ENCODE measurements at places on chromosomes 1 and 21. TPM values are rescaled to one million over a fixed set of nuclear protein-coding genes. Genes with fewer than 3 reads are reported as not detected.

- no peak for DNase-seq
Measured at GRCh38 chr1:12047120-12047876, 15.8 kb upstream of the TNFRSF8 start.

DNA sequence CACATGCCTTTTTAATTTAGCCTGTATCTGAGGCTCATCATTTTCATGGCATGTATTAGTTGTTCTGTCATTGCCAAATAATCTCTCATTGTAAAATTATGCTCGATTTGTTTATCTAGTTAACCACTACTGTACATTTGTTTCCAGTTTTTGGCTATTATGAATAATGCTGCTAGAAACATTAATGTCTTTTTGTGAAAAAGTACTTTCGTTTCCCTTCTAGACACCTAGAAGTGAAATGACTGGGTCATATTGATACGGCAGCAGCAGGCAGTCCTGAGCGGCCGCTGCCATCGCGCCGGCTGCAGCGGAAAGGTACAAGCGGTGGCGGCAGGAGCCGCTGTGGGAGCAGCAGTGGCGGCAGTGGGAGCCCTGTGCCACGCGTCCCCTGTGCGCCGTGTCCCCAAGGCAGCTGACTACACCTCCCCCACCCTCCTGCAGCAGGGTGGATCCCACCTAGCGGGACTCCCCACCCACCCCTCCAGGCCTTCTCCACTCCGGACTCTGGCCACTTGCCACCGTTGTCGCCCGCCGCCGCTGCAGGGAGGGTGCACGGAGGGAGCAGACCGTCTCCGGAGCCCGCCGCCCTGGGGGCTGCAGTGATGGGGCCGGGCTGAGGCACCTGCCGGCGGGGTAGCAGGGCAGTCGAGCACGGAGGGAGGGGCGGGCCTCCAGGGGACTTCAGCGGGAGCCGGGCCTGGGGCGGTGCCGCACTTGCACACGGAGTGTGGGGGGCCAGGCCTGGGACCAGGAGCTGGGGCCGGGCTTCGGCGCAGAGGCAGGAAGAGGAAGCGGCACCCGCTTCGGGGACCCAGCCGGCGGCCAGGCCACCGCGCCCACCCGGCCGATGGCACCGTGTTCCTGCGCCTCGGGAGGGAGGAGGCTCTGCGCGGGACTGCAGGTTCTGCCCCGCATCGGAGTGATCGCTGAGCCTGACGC is 66.8 kb upstream of the RGS7 start:
- peak; percentile 54 for DNase-seq

DNA sequence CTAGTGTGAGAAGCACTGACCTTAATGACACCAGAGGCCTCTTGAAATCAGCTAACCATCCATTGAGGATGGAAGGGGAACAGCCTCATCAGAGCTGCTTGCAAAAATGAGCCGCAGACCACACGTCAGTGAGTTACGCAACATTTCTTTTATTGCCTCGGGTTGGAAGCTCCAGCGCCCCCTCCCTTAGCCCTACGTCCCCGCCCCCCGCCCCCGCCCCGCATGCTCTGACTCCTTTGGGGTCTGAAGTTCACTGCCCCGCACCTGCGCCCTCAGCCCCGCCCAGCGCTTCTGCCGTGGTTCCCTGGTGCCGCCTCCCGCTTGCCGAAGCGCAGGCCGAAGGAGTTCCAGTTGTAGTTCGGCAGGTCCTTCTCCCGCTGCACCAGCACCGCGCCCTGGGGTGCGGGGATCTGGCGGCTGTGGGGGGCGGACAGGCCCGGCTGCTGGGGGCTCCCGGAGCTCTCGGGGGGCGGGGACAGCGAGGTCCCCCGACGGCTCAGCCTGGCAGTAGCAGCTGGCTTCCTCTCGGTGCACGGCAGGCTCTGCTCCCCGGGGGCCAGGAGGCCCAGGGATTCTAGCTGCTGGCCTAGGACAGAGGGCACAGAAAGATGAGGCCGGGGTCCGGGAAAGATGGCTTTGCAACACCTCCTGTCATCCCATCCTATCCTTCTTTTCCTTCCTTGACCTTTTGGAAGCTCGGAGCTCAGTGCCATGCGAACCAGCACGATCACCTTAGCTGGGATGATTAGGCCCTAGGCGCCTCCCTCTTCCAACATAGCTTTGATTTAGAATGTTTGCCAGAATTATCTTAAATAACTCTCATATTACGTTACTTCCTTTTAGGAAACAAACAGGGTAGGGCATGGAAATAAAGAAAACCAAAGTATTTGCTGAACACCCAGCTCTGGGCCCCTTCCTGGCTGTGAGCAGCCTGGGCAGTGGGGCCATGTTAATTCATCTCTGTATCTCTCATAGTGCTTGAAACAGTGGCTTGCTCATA is 5.8 kb downstream of the KISS1 start:
- DNase-seq: no peak

GRCh38 chr21:31363720-31364119 is 19.7 kb upstream of the TIAM1 start:
- no peak for DNase-seq

DNA sequence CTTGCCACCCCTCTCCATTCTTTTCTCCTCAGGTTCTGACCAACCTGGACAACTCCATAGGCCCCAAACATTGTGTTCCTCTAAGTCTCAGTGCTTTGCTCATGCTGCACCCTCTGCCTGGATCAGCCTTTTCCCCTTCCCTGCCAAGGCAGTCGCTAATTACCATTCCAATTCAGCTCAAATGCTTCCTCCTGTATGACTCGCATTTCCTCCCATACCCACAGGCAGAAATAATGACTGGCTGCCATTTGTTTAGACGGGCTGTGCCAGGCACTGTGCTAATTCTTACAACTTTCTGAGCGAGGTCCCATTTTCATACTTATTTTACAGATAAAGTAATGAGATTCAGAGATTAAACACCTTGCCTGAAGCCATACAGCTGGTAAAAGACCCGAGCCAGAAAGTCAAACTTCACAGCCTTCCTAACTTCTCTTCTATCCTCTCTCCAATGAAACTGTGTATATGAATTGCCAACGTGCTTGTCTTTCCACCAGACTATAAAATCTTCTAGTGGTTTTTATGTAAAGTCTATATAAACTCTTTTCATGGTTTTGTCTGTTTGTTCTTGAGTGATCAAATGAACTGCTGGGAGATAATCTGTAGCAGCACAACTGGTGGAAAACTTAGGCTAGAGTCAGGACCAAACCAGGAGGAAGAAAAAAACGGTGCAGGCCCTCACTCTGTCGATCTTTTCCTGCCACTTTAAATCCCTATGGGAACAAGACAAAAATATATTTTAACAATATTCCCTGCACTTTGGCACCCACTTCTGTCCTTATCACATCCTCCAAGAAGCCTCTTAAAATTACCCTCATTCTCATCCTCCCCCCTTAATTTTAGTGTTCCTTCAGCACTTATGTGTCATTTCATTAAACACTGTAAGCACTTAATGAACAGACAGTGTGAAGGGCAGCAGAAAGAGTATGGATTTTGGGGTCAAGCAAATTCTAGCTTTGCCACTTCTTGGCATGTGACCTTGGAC is 33.7 kb downstream of the RAB3B start:
- DNase-seq: no peak

DNA sequence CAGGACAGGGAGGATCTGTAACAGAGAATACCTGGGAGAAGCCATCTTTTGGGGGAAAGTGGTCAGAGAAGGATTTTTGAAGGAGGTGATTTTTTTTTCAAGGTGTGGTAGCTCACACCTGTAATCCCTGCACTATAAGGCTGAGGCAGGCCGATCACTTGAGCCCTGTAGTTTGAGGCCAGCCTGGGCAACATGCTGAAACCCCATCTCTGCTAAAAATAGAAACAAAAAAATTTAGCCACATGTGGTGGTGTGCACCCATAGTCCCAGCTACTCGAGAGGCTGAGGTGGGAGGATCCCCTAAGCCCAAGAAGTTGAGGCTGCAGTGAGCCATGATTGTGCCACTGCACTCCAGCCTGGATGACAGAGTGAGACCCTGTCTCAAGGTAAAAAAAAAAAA is 67.4 kb upstream of the ARTN start:
- DNase-seq: no peak

DNA sequence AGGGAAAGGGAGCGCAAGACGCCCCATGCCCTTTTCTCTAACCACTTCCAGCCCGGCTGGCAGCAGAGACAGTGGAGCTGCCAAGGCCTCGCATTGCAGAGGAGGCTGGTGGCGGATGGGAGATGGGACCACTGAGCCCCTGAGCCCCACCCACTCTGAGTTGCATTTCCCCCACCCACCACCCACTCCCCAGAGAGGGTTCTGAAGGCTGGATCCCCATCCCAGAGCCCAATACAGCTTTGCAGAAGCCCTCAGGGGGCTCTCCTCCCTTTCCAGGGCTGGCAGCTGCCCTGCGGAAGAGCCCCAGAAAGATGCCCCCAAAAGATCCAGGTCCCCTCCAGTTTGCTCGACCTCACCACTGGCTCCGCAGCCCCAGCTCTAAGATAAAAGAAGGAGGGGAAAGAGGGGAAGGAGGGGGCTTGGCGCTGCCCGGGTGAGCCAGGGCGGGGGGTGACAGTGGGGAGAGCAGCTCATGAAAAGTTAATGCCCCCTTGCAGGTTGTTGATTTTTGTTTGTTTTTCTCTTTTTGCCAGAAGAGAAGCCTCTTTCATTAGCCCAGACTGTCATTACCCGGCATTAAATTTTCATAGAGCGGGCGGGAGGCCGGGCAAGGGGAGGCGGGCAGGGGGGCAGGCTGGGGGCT is 38.4 kb upstream of the CASZ1 start:
- DNase-seq: no peak

- DNase-seq: no peak
Measured at GRCh38 chr1:24301785-24302175, 17.4 kb upstream of the GRHL3 start.

- no peak for DNase-seq
Measured at GRCh38 chr1:40870135-40870728, 8.1 kb upstream of the CITED4 start.

- no peak for DNase-seq
Measured at GRCh38 chr1:203625628-203626019, 1.0 kb upstream of the ATP2B4 start.

DNA sequence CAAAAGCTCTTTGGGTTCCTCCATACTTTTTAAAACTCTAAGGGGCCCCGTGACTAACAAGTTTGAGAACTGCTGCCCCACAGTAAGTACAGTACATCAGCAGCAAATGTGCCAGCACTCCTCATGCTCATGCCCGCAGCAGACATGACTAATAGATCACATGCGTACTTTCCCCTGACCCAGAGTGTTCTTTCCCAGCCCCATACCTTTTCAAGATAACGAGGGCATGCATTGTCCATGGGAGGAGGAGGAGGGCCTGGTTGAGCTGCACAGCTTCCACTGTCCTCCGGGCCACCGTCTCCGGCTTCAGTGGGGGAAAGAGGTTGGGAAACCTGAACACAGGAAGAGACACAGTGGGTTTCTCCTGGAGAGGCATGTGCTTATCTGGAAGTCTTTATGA is 45.5 kb downstream of the DHRS3 start:
- no peak for DNase-seq

DNA sequence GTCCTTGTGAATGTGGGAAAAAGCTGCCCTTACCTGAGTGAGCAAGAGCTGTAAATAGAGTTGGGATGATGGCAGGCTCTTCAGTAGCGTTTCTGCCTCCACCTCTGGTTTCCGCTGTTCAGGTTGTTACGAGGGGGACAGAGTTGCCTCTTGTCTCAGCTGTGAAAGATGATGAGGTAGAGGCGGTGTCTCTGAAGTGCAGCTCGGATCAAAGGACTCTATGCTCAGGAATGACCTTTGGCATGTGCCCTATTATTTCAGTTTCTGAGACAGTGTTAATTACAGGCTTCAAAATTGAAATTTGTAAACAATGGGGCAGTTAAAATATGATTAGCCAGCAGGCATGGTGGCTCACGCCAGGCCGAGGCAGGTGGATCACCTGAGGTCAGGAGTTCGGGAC is 70.3 kb downstream of the VPS26C start:
- no peak for DNase-seq

GRCh38 chr21:39422527-39423241 is 22.9 kb downstream of the LCA5L start:
- no peak for DNase-seq

DNA sequence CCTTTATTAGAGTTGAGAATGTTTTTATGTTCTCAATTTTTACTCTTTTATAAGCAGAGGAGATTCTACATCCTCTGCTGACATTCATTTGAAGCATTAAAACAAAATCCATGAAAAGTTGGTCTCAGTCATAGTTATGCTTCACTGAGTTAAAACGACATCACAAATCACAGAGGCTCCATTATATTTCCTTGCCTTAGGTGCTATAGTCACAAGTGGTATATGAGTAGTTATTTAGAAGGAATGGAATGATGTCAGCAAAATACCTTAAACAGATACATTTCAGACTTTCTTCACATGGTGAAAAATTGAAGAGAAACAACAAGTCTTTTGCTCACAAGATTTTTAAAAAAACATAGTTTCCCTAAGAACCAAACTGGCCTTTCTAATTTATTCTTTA is 11.7 kb upstream of the METTL13 start:
- no peak for DNase-seq

DNA sequence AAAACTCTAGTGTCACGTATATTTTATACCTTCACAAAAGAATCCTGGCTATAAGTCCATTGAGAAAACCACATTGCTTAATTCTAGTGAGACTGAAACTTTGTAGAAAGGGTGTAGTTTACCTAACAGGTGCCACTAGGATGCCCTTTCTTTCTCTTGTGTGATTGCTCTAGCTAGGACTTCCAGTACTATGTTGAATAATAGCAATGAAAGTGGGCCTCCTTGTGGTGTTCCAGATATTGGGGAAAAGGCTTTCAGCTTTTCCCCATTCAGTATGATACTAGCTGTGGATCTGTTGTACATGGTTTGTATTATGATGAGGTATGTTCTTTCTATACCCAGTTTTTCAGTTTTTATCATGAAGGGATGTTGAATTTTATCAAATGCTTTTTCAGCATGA is 39.7 kb upstream of the CHODL start:
- no peak for DNase-seq

DNA sequence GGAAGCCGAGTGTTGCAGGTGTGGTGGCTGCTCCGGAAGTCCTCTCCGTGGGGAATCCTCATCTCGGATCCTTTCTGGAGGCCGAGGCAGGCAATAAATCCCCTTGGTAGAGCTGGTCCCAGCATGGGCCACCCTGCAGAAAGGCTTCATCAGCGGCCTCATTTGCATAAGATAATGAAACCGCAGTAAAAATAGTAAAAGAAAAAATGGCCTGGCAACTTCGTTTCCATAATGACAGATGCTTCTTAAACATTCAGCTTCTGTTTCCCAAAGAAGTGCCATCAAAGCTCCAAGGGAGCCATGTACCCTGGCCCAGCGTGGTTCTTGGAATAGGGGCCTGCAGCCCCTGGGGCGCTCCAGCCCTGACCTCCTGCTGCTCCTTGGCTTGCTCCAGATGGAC is 244.1 kb downstream of the GRIK3 start:
- DNase-seq: no peak

DNA sequence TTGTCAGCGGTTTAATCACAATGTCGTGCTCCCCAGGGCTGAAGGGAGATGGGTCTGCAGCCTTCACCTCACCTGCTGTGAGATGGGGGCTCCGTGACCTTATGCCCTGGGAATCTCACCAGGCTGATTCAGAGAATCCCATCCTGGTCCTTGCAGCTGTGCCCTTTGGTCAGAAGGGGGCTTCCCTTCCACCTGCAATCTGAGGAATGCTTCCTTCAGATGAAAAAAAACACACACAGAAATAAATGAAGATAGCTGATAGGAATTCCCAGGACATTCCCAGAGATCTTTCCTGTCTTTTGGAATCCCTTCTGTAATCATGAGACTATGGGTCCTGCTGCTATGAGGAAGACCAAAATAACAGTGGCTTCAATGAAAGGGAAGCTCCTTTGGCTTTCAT is 127.0 kb upstream of the VAMP3 start:
- DNase-seq: peak; percentile 25

The ILF2 gene
- 60.4 TPM for total RNA-seq

The C8B gene
- not detected for total RNA-seq

The LCK gene
- 0.57 TPM for total RNA-seq

The ITLN2 gene
- not detected for total RNA-seq

The CDC42BPA gene
- total RNA-seq: 37.2 TPM

The TCEA3 gene
- total RNA-seq: 73.6 TPM

The RUNX3 gene
- total RNA-seq: 1.8 TPM

The SUSD4 gene
- 8.7 TPM for total RNA-seq

The SPATA45 gene
- total RNA-seq: not detected

Data from Right ventricle myocardium inferior (tissue), 1 donor.